Cardiac muscle cell (in vitro differentiated cells and primary cell): ENCODE measurements at places on chromosomes 5 and 9. TPM values are rescaled to one million over a fixed set of nuclear protein-coding genes. Genes with fewer than 3 reads are reported as not detected.
A peak's percentile ranks its signal among the peaks of the same experiment; 100 is the strongest.

DNA sequence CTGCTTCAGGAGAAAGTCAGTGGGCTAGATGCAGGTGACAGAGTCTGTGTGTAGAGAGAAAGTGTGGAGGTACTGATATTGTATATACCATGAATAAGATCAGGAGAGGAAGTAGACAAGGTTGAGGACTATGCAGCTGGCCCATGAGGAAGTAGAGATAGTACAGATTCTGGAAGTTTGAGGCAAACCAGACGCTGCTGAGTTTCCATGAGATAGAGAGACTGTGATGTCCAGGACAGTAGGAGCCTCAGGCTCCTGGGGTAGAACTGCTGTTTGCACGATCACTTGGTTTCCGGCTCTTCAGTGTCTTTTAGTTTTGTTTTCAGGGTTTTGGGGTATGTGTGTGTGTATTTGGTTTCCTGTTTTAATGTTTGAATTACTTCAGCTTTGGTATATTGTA, 13.6 kb downstream of the OTULINL start:
- H3K4me1 ChIP-seq: no peaks in the 10 kb centered on the region
- no peaks in the 10 kb centered on the region for H3K36me3 ChIP-seq
- no peak overlapping the region for H3K27ac ChIP-seq
- no peaks in the 10 kb centered on the region for H3K27me3 ChIP-seq
- DNase-seq: no peak

- no peak overlapping the region for H3K4me3 ChIP-seq
- no peaks in the 10 kb centered on the region for H3K36me3 ChIP-seq
- no peak overlapping the region for H3K27ac ChIP-seq
- no peaks in the 10 kb centered on the region for H3K4me1 ChIP-seq
- no peak for DNase-seq
These were observed 230.9 kb downstream of the PIK3R1 start for GRCh38 chr5:68446487-68446894.

PCDHGA6 gene
- total RNA-seq: 0.66 and 0.88 TPM in 2 replicates

- H3K36me3 ChIP-seq: no peaks in the 10 kb centered on the region
- H3K4me1 ChIP-seq: no peaks in the 10 kb centered on the region
- H3K27me3 ChIP-seq: no peaks in the 10 kb centered on the region
- H3K4me3 ChIP-seq: no peak overlapping the region
These were observed 161.6 kb downstream of the TMEM38B start for GRCh38 chr9:105855987-105856386.

FAM240B gene
- total RNA-seq: not detected in 2 replicates

GRCh38 chr5:136065588-136065987, 36.8 kb downstream of the TGFBI start:
- no peak overlapping the region for H3K27ac ChIP-seq
- H3K36me3 ChIP-seq: no peaks in the 10 kb centered on the region
- H3K27me3 ChIP-seq: no peaks in the 10 kb centered on the region
- no peaks in the 10 kb centered on the region for H3K4me1 ChIP-seq
- no peak for DNase-seq

DNA sequence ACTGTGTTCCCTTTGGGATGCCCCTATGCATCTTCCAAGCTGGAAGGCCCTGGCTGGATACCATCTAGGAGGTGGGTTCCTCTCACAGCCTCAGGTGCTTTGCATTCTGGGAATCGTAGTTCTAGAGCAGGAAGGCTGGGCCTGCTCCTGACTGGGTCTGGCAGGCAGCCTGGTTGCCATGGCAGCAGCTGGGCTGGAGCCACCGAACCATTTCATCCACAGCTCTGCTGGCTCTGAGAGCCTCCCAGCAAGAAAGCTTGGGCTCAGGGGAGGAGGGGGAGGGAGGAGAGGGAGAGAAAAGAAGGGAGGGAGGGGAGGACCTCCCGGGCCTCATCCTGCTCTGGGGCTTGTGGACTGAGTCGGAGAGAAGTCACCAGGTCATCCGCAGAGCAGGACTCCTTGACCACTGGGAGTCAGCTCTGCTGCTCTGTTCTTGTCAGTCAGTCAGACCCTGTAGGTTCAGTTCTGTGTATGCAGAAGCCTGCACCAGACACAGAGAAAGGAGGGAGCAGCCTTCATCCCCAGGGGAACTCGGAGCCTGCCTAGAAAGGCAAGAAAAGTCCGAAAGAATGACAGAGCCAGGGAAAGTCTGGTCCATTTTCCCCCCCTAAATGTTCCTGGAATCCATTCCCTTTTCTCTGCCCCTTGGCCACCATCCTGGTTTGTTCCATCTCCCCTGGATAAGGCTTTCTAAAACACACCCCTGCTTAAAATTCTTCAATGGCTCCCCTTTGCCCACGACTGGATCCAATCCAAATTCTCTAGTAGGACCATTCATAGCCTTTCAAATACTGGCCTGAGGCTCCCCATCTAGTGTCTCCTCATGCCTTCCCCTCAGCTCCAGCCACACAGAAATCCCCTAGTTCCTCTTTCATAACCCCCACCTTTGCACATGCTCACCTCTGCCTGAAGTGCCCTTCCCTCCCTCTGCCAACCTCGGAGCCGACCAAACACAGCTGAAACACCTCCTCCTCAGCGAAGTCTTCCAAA, 65.4 kb upstream of the ARAP3 start:
- H3K4me3 ChIP-seq: no peak overlapping the region
- no peaks in the 10 kb centered on the region for H3K36me3 ChIP-seq
- H3K27me3 ChIP-seq: peaks cover 41% of the 10 kb centered on the region
- peak; percentile 42 for DNase-seq

SLCO6A1 gene
- not detected in 2 replicates for total RNA-seq

UGT3A2 gene
- 2.8 and 4.4 TPM in 2 replicates for total RNA-seq

FGFR4 gene
- total RNA-seq: 1.1 and 2.8 TPM in 2 replicates

- no peaks in the 10 kb centered on the region for H3K4me1 ChIP-seq
- no peaks in the 10 kb centered on the region for H3K27me3 ChIP-seq
- no peak overlapping the region for H3K27ac ChIP-seq
- H3K4me3 ChIP-seq: no peak overlapping the region
These were observed 12.7 kb upstream of the DAB2 start for GRCh38 chr5:39437467-39437866.

ARHGEF28 gene
- 0.11 and 0.30 TPM in 2 replicates for total RNA-seq

- no peaks in the 10 kb centered on the region for H3K27me3 ChIP-seq
- DNase-seq: peak; percentile 16
- H3K36me3 ChIP-seq: no peaks in the 10 kb centered on the region
- H3K4me1 ChIP-seq: no peaks in the 10 kb centered on the region
- H3K4me3 ChIP-seq: no peak overlapping the region
These were observed 310.5 kb downstream of the DMAC1 start for GRCh38 chr9:7489036-7489435.

C9orf153 gene
- total RNA-seq: 0.74 and 1.0 TPM in 2 replicates

POU5F2 gene
- 0.35 and 1.1 TPM in 2 replicates for total RNA-seq

- H3K27me3 ChIP-seq: no peaks in the 10 kb centered on the region
- H3K27ac ChIP-seq: no peak overlapping the region
- no peak overlapping the region for H3K4me3 ChIP-seq
- H3K36me3 ChIP-seq: no peaks in the 10 kb centered on the region
These were observed 274.3 kb upstream of the SGCD start for GRCh38 chr5:156052656-156053055.

DNA sequence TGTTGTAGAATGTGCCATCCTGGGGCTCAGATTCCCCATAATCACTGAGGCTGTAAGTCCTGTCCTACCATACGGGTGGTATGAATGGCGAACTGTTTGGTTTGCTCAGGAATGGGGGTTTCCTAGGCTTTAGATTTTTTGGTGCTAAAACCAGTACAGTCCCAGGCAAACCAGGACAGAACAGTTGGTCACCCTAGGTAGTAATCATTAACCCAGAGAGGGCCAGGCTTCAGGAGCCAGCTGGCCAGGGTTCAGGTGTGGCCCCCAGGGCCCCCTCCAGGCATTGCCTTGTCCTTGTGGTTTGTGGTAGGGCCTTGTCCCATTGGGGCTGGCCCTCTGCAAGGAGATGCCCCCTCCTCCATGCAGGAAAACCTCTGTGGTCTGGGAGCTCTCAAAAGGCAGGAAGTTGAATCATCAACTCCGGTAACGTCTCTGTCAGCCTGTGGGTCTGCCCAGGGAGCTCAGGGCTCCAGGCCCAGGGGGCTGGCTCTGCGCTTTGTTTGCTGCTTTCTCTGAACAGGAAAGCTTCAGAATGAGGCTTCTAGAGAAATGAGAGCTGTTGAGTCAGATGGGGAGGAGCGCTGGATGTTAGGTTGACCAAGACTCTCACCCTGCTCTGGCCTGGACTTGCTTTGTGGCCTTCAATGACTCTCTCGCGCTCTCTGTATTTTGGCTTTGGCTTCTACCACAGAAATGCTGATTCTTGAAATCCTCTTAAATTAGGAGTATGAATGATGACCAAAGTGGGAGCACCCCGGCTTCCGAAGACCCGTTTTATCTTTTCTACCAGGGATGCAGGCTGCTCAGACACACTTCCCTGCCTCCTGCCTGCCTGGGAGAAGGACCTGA, 22.2 kb upstream of the JADE2 start:
- no peak overlapping the region for H3K4me3 ChIP-seq
- no peak for DNase-seq
- no peak overlapping the region for H3K27ac ChIP-seq
- peaks cover 12% of the 10 kb centered on the region for H3K4me1 ChIP-seq
- H3K27me3 ChIP-seq: no peaks in the 10 kb centered on the region
